ENCODE measurements at places on chromosomes 1 and 21. TPM values are rescaled to one million over a fixed set of nuclear protein-coding genes. Genes with fewer than 3 reads are reported as not detected.

GRCh38 chr21:33750017-33750416 is 107.7 kb downstream of the ITSN1 start:
- no peak for DNase-seq

DNA sequence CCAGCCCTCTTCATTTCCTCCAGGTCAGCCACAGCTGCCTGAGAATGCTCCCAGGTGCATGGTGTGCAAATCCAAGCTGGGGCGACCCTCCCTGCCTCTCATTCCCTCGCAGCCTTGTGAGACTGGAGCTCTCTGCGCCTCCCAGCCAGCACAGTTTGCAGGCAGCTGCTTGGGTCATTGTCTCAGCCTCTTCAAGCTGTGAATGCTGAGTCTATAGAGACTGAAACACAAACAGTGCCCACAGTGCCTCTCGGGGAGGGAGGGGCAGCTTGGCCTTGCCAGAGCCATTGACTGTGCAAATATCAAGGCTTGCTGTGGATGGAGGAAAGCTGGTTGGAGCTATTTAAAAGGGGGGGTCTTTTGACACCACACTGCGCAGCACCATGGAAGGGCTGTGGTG is 10.6 kb downstream of the PLXNA2 start:
- DNase-seq: no peak

DNA sequence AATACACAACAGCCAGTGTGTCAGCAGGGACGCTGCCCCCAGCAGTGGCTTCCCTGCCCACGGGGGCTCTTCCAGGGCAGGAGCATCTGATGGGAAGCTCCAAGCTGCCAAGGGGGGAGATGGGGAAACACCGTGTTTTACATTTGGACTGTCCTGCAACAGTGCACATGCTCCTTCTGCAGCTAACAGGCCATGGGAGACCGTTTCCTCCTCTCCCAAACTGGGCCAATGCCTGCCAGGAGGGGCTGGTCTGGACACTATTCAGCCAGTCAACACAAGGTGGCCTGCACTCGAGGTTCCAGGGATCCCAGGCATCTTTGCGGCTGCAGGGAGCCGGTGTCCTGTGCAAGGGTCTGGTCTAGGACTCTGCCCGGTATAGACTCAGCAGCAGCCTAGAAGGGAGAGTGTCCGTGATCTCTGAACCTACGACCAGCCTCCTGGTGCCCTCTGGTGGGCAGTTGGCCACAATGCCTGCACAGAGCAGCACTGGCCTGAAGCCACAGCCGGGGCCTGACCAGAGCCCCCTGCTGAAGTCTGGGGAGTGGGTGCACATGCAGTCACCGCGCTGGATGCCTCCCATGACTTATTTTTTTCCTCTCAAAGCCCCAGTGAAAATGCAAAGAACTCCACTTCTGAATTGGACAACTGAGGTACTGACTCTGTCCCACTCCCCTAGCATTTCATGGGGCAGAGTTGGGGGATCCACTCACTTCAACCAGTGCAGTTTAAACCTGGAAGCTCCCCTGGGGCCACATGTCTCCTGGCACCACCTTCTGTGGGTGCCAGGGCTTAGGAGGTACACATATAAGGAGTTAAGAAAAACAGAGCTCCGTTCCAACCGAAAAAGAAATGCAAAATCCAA is 33.3 kb downstream of the RCC2 start:
- DNase-seq: peak; percentile 72

GRCh38 chr1:151624783-151625182 is 12.9 kb downstream of the SNX27 start:
- no peak for DNase-seq

The WNT4 gene
- total RNA-seq: 0.53 TPM

- DNase-seq: peak; percentile 15
These were observed 80.3 kb downstream of the RUNX3 start for GRCh38 chr1:24849672-24850295.

The CACNA1S gene
- not detected for total RNA-seq

DNA sequence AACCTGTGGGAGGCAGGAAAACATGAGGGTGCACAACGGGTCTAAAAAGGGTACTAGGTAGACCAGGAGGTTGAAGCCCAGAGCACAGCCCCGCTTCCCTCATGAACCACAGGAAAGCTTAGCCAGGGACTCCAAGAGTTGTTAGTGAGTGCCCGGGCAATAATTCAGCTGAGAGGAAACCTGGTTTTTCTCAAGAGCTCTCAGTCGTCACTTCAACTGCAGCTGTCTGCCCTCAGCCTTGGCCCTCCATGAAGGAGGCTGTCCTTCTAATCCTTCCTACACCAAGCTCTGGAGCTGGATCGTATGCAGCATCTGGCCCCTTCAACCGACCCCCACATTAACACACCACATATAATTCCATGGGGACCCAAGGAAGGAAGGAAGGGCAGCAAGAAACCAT is 77.0 kb upstream of the BACE2 start:
- DNase-seq: no peak

GRCh38 chr1:17437580-17438317 is 1.7 kb downstream of the RCC2 start:
- peak; percentile 52 for DNase-seq

Data from HT-29 (cell line).